NCI-H187 treated with DMSO at 0.1 percent for 48 hours (cell line): ENCODE measurements at places on chromosomes 1 and 21.

DNA sequence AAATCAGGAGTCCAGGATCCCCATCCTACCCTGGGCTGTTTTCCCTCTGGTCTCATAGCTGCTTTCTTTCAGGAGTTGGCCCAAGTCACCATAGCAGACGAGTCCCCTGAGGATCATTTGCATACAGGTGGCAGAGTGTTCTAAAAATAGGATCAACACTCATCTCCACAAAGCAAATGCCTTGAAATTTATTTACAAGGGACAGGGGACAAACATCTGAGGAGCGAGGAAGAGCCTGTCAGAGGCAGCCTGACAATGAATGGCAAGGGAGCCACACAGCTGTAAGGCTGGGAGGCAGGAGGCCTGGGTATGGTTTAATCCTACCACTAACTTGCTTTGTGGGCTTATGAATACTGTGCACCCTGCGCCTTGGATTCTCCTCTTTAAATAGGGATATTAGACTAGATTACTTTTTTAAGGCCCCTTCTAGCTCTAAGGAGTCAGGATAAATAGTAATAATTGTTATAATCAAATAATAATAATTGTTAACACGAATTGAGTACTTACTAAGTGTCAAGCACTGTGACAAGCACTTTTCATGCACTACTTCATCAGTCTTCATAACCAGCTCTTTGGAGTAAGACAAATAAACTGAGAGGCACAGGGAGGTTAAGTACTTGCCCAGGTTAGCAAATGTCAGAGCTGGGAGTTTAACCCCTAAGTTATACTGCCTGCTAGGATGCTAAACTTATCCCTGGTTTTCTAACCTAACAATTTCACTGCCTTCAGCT lies 34.5 kb downstream of the RAB3B start:
- DNase-seq = peak; percentile 94

GRCh38 chr1:1166642-1167397 lies 6.9 kb upstream of the TTLL10 start:
- no peak for DNase-seq

- DNase-seq = no peak
Measured at GRCh38 chr1:229108598-229109201, 162.2 kb upstream of the RAB4A start.

DNA sequence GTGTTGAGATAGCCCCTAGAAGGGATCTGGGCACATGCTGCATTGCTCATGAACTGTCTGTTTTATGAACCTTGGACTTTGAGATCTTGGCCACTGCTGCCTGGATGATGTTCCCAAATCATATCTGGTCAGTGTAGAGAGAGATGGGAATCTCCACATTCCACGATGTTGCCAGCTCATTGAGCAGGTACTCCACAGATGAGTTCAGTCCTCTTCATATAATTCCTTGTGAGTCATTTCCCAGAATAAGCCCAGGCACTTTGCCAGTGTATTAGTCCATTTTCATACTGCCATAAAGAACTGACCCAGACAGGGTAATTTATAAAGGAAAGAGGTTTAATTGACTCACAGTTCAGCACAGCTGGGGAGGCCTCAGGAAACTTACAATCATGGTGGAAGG lies 254.0 kb upstream of the RUNX1 start:
- no peak for DNase-seq

DNA sequence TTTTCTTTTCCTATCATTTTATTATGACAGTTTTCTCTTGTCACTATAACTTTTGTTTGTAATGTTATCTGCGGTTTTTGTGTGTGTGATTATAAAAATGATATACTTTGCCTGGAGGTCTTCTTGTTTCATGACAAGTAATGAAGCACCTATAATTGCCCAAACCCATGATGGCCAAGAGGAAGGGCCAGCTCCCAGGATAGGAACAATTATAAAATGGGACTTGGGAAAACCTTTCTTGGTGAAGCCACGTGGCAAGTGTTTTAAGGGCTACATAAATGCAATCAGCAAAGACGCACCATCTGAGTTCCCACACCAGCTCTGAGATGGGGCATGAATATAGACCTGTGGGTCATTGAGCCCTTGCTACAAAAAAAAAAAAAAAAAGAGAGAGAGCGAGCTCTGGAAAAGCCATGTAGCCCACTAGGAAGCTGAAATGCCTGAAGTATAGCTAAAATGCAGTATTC lies 462.6 kb upstream of the RUNX1 start:
- DNase-seq = no peak

DNA sequence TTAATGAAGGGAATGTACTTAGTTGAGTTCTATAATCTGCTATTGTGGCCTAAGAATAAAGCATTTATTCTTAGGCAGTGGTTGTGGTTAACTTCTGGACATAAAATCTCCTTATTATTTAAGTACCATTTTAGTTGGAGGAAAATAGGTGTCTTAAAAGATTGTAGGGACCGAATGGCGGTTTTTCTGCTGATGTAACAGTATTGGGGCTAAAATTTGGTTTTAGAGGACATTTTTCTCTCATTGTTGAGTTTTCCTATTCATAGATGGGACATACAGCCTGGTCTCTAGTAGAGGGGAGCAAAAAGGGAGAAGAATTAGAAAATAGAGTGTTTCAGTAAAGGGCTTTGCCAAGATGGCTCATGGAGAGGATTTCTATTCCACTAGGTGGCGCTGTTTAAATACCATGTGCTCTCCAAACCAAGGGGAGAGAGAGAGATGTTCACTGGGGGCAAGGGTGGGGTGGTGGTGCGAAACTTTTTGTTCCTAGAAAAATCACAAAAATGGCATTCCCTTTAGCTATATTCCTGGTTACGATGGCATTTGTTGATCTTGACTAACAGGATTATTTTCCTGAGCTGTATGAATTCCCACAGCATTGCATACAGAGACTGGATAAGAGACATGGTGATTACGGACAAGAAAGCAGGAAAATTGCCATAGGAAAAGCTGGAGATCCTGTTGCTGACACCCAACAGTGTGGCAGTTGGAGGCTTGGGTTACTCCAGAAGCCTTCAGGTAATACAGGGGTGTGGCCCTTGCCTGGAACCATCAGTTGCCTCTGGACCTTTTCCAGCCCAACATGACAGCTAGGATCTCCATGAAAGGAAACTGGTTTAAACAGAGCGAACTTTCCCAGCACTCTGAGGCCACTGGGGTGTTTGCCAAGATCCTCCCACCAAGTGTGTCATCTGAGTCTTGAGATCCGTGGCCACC lies 18.2 kb upstream of the FCGR2A start:
- DNase-seq = peak; percentile 46

DNA sequence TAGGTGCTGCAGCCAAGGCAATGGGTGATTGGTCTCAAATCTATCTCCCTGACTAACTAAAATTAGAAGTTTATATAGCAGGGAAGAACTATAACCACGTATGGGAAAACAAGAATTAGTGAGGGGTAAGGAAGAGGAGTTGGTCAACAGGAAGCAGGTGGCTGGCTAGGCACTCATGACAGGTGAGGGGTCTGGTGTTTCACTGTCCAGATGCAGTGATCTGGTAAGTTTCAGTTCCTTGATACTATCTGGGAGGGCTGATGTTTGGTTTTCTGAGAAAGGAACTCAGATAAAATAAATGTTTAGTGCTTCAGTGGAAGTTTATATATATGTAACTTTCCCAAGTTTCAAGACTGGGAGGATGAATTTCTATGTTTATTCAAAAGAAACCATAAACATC lies 11.6 kb upstream of the POU2F1 start:
- no peak for DNase-seq

DNA sequence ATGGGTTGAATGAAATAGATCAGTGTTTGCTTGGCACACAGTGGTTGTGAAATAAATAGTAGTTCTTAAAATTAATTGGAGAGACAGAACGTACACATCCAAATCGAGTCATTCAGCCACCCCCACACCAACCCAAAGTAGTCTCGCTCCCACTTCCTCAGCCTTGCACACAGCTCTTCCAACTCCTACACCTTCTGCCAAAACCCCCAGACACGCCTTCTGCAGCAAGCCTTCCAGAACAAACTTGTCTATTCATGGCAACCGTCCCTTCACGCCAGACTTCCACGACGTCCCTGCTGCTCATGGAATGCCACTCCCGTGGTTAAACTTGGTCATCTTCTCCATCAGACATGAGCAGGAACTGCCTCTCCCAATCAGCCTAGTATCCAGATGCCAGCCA lies 37.5 kb upstream of the RD3 start:
- DNase-seq = no peak

DNA sequence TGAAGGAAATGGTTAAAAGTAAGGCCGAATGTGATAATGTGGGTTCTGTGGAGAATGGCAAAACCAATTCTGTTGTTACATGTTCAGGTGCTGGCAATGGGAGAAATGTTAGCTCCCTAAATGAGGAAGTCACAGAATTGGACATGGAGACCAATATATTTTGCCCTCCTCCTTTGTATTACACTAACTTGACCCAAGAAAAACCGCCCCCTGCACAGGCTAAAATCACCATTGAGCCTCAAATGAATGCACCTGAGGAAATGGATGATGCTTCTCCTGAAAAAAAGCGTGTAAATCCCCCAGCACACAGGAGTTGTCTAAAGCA lies 932 bp downstream of the MAP10 start:
- DNase-seq = no peak

- DNase-seq = no peak
Measured at GRCh38 chr1:14880456-14881316, 272.9 kb upstream of the TMEM51 start.

DNA sequence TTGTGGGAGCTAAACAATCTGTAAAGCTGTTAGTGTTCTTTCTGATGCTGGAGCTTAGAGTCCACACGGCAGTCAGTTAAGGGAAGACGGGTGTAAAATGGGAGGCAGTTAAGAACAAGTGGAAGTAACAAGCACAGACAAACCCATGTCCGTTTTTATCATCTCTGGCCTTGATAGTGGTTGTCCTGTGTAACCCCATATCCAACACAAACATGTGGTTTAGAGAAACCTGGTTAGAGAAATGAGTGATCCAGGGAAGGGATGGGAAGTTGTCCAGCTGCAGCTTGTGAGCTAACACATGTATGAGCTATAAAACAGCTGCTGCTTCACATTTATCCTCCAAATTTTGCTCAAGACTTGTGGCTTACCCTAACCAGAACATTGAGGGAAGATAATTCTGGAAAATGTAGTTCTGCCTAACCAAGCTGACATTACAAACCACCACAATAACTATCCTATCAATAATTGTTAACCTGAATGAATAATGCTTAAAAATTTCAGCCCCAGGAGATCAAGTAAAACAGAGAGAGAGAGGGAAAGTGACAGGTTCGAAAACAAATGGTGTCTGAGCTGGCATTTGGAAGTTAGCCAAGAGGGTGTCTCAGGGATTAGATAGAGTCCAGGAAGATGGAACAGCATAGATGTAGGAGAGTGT lies 10.6 kb upstream of the C1orf162 start:
- DNase-seq = no peak

- peak; percentile 99 for DNase-seq
Measured at GRCh38 chr1:182235952-182236650, 155.5 kb downstream of the GLUL start.

- no peak for DNase-seq
Measured at GRCh38 chr1:172497230-172497629, 35.7 kb upstream of the SUCO start.

DNA sequence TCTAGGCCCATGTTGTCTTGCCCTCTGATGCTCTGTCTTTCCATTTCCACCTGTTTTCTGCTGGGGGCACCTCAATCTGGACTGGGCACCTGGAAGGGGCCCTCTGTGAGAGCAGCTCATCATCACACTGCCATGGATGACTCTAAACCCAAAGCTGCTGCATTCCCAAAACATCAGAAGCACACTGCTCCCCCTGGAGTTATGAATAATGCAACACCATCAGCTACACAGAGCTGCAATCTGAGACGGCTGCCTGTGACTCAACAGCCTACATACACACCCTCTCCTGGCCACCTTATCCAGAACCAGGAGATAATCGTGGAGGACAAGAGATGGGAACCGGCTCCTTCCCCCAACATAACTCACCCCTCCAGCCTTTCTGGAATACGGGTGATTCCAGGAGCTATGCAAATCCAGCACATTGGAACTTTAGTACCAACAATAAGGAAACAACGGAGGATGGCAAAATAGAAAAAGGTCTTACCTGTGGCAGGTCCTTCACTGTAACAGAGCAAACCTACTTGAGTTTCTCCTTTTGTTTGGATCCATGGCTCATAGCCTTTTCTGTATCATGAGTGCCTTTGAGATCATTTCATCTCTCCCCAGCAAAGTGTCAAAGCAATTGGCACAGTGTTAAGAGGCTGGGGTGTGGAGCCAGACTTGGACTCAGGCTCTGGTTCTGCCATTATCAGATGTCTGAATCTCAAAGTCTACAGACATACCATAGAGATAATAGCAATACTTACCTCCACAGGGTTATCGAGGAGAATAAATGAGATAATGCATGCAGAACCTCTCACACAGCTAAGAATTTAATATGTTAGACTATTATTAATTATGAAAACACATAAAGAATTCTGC lies 29.3 kb downstream of the AK2 start:
- DNase-seq = peak; percentile 64

DNA sequence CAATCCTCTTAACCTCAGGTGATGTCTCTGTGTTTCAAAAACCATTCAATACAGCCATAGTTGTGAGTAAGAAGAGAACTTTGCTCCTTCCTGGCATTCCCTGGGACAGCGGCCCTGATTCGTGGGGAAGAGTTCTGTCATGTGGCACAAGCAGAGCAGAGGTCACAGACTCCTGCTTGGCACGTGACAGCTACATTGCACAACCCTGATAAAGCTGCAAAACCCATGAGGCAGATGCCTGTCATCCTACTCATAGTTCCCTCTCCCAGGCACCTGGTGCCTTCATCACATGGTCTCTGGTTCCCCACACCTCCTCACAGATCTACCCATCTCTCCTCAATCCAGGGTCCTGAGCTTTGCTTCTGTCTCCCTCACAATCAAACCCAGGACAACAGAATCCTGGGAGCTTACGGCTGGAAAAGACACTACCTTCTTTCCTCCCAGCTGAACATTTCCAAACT lies 70.8 kb downstream of the PLPP3 start:
- DNase-seq = no peak

DNA sequence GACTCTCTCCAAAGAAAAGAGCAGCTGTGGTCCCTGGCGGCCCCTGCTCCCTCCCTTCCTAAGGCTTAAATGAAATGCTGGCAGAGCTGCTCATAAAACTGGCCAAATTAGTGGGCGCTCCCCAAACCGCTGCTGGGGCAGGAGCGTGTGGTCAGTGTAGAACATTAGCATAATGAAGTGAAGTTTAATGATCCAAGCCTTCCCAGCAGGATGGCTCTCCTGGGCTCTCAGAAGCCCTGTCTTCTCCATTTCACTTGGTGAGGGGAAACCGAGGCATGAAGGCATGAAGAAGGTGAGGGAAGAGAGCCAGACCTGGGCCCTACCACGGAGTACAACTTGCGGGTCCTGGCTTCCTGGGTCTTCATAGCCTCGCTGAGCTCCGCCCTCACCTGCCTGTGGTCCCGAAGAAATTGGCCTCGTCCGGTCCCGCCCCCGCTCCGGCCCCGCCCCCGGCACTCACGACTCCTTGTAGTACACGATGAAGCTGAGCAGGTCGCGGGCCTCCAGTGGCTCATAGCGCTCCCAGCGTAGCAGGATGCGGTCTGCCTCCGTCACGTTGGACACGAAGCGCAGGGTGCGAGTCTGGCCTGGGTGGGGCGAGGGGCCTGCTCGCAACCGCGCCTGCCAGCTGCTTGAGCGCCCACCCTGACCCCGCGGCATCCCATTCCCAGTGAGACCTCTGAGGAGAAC lies 10.3 kb downstream of the INSRR start:
- no peak for DNase-seq

- DNase-seq = no peak
Measured at GRCh38 chr1:244615301-244615700, 37.6 kb upstream of the DESI2 start.
